ENCODE measurements at places on chromosomes 11 and 22.
A peak's percentile ranks its signal among the peaks of the same experiment; 100 is the strongest.

- no peak for DNase-seq
Measured at GRCh38 chr11:66768088-66768521, 39.1 kb upstream of the SPTBN2 start.

DNA sequence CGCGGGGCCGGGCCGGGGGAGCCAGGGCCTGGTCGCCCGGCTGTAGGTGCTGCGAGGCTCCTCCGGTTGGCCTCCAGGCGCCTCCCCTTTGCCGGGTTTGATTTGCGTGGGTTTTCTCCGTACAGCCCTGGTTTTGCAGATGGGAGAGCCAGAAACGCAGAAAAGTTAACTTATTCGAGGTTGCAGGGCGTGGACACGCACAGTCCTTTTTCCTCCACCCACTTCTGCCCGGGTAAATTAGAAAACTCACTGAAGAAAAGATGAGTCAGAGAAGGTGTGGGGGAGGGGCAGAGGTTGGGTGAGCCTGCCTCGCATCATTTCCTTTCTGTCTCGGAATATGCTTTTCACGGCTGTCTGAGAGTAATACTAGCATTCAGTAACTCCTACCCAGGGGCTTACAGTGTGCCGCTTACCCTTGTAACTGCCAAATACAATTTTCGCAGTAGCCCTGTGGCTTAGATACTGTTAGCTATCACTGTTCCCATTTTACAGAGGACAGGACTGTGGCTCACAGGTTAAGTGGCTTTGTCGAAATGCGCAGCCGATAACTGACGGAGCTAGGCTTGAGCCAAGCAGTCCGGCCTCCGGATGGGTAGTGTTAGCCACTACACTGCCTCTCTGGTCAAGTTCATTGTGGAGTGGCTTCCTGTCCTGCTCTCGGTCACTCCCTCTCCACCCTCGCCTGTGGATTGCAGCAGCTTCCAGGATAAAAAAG is 812 bp downstream of the FADD start:
- DNase-seq: peak; percentile 23

GRCh38 chr11:33997584-33998251 is 53.8 kb upstream of the CAPRIN1 start:
- DNase-seq: no peak

DNA sequence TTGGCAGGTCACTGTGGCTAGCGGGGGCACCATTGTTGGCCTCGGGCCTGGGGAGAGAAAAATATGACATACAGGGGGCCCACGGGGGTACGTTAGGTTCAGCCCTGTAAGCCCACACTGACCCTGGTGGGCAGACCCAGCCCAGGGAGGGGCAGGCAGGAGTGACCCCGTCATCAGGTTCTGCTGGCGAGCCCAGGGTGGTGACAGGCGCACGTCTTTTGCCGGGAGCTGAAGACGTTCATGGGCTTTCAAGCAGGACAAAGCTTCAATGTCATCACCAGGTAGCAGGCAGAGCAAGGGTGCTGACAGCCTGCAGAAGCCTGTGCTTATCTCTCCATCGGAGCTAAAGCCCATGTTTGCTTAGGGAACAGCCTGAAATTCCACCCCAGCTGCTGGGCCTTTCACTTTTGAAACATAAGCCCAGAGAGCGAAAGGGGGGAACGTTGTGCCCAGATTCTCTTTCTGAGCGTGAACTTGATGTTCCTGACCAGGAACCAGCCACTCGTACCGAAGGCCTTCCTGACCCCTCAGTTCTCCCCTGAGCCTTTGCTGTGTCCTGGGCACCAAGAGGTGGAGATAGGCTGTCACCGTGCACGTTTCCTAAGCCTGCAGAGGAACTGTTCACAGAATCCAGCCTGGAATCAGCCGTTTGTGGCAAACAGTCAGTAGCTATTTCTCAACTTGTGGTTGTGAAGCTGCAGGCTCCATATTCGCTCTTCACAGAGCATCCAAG is 74.0 kb upstream of the ATXN10 start:
- DNase-seq: no peak

DNA sequence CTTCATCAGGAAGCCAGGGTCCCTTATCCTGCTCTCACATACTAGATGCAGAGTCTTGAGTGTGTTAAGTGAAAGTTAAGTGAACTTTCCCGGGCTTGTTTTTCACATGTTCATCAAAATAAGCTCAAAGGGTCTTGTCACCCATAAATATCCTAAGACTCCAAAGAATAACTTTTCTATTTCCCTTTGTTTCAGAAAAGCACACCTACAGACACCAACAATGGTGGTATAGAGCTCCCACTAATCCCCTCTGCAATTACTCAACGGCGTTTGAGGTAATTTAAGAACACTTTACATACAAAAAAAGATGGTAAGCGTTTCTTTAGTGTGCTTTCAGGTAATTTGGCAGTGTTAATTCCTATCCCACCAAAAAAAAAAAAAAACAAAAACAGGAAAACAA is 2.5 kb downstream of the PRR14L start:
- no peak for DNase-seq

DNA sequence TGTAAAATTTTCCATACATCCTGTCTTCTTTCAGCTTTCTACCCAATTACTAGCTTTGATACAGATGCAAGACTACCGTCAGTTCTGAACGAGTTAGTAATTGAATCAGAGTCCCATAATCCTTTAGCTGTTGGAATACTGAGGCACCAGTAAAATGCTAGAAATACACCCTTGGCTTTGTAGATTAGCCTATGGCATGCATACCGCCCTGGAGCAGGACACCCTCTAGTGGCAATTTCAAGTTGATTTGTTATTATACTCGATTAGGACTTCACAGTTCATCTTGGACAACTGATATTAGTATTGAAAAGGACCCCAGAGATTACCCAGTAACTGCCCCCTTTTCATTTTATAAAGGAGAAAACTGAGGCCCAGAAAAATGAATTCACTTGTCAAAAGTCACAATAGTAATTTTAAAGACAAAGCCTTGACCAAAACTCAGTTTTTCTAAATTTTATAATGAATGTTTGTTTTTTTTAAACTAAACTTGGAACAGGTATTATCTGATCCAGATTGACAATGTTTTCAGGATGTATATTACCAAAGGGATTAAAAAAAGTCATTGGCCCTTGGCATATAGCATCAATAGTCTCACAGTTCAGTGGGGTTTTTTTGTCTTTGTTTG is 72.6 kb downstream of the HIPK3 start:
- peak; percentile 31 for DNase-seq

DNA sequence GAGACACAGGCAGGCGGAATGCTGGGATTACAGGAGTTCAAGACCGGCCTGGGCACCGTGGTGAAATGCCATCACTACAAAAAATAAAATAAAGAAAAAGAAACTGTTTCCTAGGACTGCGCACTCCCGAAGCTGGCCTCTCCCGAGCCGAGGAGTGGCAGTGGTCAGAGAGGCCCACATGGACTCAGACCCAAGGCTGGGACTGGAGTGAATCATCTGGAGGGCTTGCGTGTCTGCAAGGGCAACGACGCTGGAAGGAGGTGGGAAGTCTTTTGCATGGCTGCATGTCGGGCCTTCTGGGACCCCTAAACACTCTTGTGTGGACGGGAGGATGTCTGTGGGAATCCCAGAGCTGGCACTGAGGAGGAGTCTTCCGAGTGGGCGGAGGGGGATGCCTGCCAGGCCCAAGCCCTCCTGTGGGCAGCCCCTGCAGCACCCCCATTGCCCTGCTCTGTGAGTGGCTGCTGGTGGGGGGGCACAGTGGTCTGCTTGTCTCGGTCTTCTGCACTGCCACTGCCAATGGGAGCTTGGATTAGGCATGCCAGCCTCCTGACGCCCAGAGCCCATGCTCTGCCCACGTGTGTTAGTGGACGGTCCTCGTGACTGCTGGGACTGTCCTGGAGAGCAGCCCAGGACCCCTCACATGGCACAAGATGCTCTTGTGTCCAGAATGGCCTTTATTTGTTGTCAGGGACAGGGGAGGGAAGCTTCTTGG is 1.8 kb upstream of the AP2A2 start:
- DNase-seq: no peak

DNA sequence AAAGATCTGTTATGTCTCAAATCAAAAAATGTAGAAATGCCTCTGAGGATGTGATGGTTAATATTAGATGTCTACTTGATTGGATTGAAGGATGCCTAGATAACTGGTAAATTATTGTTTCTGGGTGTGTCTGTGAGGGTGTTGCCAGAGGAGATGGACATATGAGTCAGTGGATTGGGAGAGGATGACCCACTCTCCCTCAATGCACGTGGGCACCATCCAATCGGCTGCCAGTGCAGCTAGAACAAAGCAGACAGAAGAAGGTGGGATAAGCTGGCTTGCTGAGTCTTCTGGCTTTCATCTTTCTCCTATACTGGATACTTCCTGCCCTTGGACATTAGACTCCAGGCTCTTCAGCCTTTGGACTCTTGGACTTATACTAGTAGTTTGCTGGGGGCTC is 430.3 kb downstream of the SOX6 start:
- DNase-seq: no peak

GRCh38 chr22:37150701-37151100 is 985 bp upstream of the IL2RB start:
- DNase-seq: no peak

DNA sequence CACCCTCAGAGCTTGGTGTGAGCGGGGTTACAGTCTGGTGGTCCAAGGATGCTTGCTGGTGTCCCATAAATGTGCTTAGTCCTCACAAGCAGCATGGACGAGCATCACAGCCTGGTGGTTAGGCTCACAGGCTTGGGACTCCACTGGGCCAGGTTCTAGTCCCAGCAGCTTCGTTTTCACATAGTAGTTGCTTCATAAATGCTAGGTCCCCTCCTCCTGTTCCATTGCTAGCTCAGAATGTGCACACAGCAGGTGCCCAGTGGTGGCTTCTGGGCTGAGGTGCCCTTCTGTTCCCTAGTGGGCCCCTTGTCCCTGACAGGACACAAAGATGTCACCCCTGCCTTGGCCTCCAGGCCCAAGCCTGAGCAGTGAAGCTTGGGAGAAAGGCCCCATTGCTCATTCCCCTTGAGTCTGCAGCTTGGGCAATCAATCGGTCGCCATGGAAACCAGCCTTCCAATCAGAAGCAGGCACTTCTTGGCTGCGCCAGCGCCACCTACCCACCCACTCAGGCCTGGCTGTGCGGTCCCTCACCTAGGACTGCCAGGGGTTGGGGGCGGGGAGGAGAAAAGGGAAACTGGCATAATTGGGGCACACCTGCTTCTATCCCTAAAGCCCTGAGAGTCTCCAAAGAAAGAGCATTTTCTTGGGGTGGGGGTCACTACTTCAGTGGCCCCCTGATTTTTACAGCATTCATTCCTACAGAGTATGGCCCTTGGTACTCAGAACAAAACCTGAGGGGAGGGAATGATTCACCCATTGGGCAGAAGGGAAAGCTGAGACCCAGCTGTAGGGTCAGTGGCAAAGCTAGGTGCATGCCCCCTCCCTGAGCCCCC is 48.1 kb downstream of the CYTH4 start:
- DNase-seq: peak; percentile 79

DNA sequence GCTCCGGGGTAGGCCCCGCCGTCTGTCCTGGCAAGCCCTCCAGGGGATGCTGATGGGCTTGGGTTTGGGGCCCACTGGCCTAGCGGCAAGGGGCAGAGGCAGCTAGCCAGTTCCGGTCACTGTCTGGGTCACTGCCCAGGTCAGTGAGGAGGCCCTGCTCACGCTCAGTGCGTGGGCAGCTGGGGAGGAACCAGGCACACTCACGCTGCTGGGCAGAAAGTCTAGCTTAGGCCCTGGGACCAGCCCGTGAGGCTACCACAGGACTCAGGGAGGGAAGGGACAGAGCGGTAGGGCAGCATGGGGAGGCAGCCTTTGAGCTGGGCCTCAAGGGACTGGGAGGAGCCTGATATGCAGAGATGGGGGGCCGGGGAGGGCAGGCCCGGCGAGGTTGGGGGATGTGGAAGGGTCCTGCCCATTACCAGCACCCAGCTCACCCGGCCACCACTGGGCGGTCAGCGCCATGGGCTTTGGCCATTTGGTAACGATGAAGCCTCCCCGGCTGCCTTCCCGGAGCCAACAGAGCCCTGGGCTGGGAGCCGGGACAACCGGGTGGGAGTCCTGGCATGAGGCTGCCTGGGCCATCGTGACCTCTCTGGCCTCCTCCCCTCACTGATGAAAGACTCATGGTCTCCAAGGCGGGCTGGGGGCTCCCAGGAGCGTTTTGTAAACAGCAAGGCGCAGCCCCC is 14.2 kb downstream of the SHISAL1 start:
- DNase-seq: no peak

DNA sequence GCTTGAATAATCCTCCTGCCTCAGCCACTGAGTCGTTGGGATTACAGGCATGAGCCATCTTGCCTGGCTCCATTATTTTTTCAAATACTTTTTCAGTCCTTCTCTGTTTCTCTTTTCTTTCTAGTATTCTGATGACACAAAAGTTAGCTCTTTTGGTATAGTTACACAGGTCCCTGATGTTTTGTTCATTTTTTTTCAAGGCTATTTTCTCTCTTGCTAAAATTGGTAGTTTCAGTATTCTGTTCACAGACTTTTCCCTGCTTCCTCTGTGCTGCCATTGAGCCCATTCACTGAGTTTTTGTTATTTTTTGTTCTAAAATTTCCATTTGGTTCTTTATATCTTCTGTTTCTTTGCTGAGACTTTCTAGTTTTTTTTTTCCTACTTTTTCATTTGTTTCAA is 166.5 kb downstream of the UVRAG start:
- DNase-seq: no peak

- no peak for DNase-seq
Measured at GRCh38 chr11:2994336-2994730, 2.2 kb upstream of the NAP1L4 start.
